ENCODE measurements at places on chromosomes 16 and 17.
A peak's percentile ranks its signal among the peaks of the same experiment; 100 is the strongest.

- no peak for DNase-seq
These were observed 789 bp upstream of the CCDC57 start for GRCh38 chr17:82213251-82214011.

DNA sequence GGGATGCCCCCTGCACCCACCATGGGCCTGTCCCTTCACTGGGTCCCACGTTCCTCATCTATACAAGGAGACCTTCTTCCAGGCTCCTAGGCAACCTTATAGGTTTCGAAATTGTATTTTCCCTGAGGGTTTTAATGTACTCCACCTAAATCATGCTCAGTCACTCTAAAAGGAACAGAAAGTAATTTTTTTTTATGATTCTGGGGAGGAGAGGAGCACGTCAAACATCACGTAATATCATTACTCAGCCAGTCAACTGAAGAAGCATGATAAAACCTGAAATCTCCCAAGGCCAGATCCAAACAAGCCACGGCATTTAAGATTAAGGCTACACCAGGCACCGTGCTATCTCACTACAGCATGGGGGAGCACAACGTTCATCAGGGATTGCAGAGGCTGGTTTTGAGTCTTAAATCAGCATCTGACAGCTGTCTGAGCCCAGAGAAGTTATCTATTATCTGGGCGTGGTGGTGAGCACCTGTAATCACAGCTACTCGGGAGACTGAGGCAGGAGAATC, 3.9 kb upstream of the TMEM114 start:
- DNase-seq: no peak

DNA sequence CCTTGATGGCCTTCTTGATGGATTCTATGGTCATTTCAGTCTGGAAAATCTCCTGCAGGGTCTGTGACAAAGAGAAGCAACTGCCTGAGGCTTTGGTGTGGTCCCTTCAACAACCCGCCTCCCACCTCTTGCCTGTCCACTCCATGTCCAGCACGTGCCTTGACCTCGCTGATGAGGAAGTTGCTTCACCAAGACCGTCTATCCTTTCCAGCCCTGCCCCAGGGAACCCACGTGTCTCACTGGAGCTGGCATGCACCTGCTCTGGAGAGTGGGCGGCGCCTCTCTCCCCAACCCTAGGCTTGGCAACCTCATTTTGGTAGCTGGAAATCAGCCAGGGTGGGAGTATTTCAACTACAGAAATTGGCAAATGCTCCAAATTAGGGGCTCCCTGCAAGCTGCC, 32.6 kb downstream of the TEKT3 start:
- no peak for DNase-seq

DNA sequence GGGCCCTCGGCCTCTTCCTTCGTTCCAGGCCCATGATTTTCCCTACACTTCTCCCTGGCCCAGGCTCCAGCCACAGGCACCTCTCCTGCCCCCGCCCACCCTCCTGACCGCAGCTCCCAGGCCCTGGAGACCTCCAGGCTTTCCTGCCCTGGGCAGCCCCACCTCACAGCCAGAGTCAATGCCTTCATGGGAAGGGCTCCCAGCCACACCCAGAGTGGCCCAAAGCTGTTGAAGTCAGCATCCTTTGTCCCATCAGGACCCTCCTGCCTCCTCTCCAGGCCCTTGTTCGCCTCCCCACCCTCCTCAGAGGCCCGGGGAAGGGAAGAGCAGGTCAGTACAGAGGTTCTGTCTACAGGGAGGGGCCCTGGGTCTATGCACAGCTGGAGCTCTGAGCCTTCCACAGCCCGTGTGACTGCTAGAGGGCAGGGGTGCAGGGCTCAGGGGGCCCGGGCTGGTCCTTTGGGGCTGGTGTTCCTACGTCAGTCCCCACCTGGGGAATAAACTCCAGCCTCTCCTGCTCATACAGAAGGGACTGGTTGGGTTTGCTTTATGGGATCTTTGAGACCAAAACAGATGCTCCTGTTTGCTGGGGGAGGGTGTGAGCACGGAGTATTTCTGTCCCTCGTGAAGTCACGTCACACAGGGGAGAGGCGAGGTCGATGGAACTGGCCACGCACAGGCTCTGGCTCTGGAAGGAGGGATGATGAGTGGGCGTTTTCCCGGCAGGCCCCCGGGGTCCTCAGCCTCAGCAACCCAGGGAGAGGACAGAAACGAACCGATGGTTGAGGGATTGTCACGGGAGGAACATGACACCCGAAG, 20.3 kb downstream of the TRARG1 start:
- DNase-seq: no peak

DNA sequence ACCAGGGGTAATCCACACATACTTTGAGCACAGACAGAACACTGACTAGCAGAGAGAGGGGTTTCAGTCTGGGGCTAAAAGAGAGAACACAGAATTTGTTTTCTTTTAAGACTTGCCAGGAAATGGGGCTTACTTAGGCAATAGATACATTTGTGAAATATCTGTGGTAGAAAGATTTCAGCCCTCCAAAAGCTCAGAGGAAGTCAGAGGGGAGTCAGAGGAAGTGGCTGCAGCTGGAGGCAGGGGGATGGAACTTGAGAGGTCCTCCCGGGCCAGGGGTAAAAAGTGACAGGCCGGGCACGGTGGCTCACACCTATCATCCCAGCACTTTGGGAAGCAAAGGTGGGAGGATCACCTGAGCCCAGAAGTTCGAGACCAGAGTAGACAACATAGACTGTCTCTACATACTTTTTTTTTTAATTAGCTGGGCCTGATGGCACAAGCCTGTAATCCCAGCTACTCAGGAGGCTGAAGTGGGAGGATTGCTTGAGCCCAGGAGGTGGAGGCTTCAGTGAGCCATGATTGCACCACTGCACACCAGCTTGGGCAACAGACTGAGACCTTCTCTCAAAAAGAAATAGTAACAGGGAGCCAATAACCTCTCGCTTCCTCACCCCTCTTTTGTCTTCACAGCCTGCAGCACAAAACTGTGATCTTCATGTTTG, 49.9 kb downstream of the NLRC5 start:
- DNase-seq: no peak

DNA sequence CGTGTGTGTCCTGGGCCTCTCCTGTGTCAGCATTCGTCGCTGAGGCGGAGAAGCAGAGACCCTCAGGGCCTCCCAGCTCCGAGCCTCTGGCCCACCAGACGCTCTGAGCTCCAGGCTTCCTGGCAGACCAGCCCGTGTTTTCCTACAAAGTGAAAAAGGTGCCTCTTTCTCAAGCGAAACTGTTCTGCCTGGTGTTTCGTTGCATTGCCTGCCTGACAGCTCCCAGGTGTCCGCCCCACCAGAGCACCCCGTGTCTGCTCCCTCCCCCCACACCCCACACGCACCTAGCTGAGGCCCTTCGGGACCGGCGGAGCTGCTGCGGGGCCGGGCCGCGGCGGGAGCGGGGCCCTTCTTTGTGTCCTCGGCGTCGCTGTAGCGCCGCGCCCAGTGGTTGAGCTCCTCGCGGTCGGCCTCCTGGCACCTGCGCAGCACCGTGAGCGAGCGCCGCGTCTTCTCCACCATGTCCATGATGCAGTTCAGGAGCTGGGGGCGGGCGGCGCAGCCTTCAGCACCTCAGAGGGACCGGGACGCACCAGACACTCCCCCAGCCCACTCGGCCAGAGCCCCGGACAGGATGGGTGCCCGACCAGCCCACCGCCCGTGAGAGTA, 14.7 kb upstream of the PABPN1L start:
- DNase-seq: no peak

DNA sequence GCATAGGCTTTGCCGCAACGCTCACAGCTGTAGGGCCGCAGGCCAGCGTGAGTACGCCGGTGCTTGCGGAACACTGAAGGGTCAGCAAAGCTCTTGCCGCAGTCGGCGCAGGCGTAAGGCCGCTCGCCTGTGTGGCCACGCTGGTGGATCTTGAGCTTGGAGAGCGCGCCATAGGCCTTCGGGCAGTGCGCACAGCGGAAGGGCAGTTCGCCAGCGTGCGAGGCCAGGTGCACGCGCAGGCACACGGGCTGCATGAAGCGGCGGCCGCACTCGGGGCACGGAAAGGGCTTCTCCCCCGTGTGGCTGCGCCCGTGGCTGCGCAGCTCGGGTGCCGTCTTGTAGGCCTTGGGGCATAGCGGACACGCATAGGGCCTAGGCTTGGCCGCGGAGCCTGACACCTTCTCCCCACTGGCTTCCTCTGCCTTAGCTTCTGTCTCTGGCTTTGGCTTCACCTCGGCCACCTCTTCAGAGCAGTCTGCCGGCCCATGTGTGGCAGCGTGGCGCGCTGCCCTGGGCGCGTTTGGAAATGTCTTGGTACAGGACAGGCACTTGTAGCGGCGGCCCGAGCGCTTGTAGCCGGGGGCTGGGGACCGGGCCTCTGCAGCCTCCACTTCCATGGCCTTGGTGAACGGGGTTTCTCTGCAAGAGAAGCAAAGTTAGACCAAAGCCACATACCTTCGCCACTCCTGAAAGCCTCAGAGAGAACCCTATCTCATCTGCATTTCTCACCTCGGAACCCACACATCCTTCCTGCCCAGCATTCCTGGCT, 10.0 kb downstream of the ZNF668 start:
- no peak for DNase-seq

GRCh38 chr16:505479-506245, 21.9 kb upstream of the CAPN15 start:
- no peak for DNase-seq

DNA sequence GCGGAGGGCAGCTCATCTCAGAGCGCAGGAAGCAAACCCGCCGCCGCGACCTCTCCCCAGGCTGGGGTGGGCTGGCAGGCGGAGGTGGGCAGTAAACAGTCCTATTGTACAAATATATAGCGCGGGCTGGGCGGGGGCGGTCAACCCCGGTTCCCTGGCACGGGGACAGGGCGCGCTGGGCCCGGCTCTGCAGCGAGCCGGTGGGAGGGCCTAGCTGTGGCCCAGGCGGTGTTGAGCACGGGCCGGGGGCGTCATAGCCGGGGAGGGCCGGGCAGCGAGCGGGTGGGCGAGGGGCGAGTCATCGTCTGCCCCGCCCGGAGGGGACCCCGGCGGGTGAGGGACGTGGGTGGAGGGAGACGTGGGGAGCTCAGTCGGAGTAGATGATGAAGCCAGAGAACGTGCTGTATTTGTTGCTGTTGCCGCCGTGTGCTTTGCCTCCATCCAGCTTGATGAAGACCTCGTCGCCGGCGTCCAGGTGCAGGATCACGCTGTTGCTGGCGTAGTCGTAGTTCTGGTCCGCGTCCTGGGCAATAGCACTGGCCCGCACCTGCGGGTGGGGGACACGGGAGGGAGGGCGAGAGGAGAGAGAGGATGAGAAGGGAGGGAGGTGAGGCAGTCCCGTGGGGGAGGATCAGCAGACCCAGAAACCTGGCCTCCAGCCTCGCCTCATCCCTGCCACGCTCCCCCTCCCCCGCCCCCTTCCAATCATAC, 8.1 kb downstream of the C1QL1 start:
- peak; percentile 72 for DNase-seq

GRCh38 chr16:71923941-71924690, 28.8 kb downstream of the IST1 start:
- DNase-seq: no peak

DNA sequence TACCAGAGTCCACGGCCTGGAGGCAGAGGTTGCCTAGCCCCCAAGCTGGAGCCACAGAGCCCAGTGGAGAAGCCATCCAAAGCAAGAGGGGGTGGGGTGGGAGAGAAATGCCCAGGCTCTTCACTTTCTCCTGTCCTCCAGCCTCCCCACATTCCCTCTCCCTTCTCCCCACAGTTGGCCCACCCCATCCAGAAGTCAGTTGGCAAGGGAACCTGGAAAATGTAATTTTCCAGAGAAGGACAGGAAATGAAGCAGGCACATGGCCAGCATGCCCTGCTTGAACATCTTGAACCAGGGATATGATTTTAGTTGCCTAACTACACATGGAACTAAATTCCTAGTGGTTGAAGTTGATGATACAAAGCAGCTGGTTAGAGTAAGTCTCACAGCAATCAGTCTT, 73.3 kb upstream of the IRX6 start:
- DNase-seq: no peak

DNA sequence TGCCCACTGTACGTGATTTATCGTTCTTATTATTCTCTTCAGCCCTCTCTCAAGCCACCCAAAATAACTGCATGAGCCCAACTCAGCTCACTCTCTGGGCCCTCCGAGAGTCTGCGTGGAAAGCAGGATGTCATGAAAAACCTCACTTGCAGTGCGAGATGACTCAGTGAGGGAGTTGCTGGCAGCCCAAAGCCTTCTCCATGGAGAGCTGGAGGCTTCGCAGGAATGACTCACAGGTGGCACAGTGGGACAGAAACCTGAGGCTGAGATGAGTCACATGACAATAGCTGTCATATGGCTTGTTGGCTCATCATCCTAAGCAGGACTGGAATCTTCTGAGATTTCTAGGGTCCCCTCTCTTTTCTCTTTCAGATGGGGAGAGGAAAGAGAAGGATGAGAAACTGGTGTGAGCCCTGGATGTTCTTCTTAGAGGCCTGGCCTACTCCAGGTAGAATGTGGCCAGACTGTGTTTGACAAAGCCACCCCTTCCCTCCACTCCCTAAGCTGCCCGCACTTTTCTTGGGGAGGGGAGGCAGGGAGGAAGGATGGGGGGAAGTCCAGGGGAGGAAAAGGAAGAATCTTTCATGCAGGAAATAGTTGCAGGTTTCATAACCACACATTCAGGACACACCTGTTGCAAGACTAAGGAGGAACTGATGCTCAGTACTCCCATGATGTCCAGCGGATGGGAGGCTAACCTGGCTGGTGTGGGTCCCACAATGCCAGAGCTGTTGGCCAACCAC, 160.6 kb upstream of the RPL38 start:
- no peak for DNase-seq

- no peak for DNase-seq
These were observed 219.9 kb upstream of the CIBAR2 start for GRCh38 chr16:85332175-85332574.

- no peak for DNase-seq
These were observed 183.0 kb downstream of the RBFOX3 start for GRCh38 chr17:79427621-79428539.

DNA sequence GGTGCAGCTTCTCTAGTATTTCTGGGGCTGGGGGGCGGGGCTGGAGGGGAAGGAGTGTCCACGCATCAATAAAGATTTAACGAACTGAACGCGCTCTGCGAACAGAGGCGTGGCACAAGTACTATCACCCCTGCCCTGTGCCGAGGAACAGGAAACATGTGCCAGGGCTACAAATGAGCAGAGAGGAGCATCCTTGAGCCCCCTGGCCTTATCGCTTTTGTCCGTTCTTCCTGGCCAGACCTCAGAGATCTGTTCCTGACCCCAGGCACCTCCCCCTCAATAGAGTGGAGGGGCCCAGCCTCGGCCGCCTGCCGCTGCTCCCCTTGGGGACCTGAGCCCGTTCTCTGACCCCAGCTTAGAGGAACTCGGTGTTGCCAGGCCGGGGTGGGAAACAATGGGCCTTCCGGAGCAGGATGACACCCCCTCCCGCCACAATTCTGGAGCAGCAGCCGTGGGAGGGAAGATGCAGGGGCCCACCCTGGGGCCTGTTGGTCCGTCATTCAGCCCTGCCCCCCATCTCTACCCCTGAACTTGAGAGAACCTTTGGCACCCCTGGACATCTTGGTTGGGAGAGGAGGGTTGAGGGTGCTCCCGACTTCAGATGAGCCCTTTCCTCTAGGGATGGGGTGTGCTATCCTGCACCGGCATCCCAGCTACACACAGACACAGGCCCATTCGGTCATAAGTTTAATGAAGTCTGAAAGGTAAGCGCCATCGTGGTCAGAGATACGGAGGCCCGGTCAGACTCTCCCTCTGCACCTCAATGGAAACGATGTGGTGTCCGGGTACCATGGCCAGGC, 1.1 kb downstream of the NAA38 start:
- DNase-seq: peak; percentile 90

GRCh38 chr16:13864689-13865088, 55.3 kb upstream of the ERCC4 start:
- DNase-seq: no peak
